ENCODE measurements at places on chromosomes 1 and 21. TPM values are rescaled to one million over a fixed set of nuclear protein-coding genes. Genes with fewer than 3 reads are reported as not detected.

DNA sequence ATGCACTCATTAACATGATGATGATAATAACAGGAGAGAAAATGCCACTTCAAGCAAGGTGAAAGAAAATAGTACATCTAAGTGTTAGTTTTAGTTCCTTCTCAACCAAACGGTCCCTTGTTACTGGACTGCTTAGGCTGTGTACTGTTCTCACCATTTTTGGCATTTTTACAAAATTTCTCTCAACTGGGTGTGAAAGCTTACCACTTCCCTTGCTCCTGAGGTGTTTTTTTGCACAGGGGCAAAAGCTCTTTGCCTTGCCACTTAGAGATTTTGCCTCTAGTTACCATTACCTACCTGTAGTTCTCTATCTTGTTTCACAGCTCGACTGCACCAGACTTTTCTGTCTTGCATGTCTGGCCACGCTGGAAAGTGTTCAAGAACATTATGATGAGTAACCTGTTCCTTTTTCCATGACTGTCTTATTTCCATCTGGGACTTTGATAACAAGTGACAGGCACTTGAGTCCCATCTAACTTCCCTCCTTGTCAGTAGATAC is 10.7 kb downstream of the NEK7 start:
- DNase-seq = no peak

- no peak for DNase-seq
These were observed 23.0 kb downstream of the SPATA46 start for GRCh38 chr1:162353702-162354101.

The CFAP107 gene
- total RNA-seq = not detected

The HES3 gene
- total RNA-seq = not detected

- DNase-seq = no peak
These were observed 95.9 kb downstream of the PCBP3 start for GRCh38 chr21:45739218-45740087.

- peak; percentile 95 for DNase-seq
These were observed at the start of gene FCRLA for GRCh38 chr1:161706482-161707347. FCRLA (plus strand) TSS chr1:161707229; CDS start chr1:161707265, 36 bp downstream.

The GNAT2 gene
- 0.08 TPM for total RNA-seq

Measured in SJCRH30 (cell line).